ENCODE measurements at places on chromosomes 5 and 9.
A peak's percentile ranks its signal among the peaks of the same experiment; 100 is the strongest.

- DNase-seq, result no peak
Observed at GRCh38 chr5:133397990-133398645, 214.2 kb downstream of the FSTL4 start.

DNA sequence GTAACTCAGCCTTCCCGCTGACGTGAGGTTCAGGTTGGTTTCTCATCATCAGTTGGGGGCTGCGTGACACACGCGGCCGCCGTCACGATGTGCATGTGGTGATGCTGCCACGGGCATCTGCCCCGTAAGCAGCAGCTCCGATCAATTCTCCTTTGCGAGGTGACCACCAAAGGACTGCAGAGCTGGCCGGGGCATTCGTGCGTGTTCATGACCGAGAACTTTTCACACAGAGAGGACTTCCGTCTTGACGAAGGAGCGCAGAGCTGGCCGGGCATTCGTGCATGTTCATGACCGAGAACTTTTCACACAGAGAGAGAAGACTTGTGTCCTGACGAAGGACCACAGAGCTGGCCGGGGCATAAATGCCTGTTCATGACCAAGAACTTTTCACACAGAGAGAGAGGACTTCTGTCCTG lies 3.8 kb upstream of the LCN1 start:
- DNase-seq, result no peak

DNA sequence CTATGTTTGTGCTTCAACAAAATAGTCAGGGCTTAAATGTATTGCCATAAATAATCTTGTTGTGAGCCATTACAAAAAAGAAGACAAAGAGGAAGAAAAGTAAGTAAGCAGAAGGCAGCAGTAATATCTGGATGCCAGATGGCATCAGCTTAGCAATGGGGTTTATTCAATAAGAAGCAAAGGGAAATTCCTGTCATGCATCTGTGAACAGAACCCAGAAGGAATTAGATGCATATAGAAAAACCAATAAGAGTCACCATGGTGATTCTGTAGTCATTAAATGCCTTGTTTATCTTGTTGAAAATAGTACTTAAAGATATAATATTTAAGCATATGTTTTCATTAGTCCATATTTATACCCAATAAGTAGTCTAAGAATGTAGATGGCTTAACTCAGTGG lies 216.0 kb downstream of the ADAMTSL1 start:
- no peak for DNase-seq

- DNase-seq, result no peak
Observed at GRCh38 chr5:115022303-115022702, 147.4 kb downstream of the TRIM36 start.

DNA sequence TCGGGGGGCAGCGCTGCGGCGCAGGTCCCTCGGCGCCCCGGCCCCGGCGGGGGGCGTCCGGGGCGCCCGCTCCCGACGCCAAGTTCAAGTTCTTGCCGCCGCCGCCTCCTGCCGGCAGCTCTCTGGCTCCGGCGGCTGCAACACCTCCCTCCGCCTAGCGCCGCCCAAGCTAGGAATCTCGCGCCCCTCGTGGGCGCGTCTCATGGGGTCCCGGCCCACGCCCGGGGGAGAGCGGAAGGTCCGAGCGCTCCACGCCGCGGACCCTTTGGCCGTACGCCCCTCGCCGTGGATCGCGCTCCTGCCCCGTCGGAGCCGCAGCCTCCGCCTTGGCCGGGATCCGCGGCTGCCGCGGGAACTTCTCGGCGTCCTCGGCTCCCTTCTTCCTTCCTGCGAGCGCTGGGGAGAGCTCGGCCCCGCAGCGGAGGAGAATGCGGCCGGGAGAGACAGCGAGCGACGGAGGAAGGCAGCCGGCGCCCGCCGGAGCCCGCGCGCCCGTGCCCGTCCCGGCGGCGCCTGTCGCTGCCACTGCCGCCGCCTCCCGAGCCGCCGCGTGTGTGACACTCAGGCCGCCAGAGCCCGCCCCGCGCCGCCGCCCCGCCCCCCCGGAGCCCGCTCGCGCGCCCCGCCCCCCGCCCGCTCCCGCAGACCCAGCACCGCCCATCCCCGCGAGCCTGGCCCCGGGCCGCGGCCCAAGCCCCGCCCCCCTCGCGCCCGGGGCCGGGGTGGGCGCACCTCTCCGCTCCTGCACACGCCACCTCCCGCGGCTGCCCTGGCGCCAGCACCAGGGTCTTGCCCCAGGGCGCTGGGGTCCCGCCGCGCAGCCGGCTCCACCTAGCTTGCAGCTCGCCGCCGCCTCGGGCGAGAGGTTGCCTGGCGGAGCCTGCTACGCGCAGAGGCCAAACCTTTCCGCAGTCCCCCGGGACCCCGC lies at the start of gene SHB:
Gene SHB, minus strand, starts transcription at position 527 of the 928 bp plus-strand sequence. CDS start 582 bp downstream, outside the sequence.
- DNase-seq, result peak; percentile 79

GRCh38 chr9:35795695-35796094 lies 4.3 kb downstream of the NPR2 start:
- DNase-seq, result no peak

- no peak for DNase-seq
Observed at GRCh38 chr9:38339087-38339486, 53.4 kb upstream of the ALDH1B1 start.

- DNase-seq, result no peak
Observed at GRCh38 chr5:17966640-17967402, 332.6 kb downstream of the TAF11L14 start.

GRCh38 chr9:36932198-36932597 lies 101.9 kb downstream of the PAX5 start:
- DNase-seq, result no peak

- no peak for DNase-seq
Observed at GRCh38 chr5:159854916-159855315, 61.4 kb upstream of the ADRA1B start.

DNA sequence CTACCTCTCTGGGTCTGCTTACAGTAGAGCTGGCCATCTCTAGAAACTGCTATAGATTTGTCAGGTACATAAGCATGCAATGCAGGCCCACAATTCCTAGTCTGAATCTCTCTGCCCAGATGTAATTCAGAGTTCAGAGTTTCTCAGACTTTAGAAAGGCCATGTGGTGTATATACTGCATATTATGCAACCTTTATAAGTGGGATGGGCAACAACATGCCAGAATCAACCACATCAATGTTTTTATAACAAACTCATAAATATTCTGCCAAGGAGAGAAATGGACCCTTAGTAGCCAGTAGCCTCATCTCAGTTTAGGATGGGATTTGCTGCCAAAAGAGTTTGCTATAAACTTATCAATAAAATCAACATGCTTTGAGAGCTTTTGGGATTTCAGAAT lies 78.8 kb downstream of the SLC1A1 start:
- DNase-seq, result no peak

- no peak for DNase-seq
Observed at GRCh38 chr5:57586649-57587048, 104.0 kb upstream of the ACTBL2 start.

DNA sequence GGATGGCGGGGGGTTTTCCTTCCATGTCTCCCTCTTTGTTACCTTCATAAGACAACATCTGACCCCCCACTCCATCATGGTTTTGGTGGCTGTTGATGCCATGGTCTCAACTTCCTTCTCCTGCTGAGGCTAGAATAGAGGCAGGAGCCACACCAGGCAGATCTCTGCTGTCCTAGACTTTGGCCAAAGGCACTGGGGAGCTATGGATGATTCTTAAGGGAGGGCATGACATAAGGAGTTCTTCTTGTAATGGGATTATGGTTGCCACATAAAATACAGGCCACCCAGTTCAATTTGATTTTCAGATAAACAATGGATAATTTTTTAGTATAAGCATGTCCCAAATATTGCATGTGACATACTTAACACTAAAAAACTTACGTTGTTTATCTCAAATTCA lies 52.2 kb upstream of the IER5L start:
- no peak for DNase-seq

GRCh38 chr5:151799407-151799806 lies 27.7 kb downstream of the G3BP1 start:
- no peak for DNase-seq

DNA sequence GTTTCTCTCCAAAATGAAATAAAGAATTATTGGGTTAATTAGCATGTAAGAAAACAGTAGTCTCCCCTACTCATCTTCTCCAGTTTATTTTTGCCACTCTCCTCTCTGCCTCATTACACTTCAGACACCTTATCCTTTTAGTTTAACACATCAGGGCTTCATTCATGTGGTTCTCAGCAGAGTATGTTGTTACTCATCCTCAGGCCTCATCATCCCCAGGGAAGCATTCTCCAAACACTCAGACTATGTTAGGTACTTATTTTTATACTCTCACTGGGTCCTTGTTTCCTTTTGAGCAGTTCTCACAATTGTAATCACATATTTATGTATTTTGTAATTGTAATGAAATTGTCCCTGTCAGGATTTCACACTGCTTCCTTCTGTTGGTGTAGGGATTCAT lies 470.5 kb downstream of the PDE4D start:
- no peak for DNase-seq

DNA sequence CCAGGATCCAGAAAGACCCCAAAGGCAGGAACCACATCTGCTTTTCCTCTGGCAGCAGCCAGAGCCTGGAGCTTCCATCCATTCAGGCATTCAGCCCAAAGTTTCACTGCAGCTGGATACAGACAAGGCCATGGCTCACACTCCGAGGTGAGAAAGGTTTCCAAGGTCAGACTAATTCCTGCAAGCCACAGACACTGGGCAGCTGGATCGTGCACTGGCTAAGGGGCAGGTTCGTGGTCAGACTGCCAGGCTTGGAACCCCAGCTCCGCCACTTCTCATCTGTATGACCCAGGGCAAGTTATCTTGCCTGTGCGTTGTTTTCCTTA lies 36.9 kb downstream of the SPOCK1 start:
- no peak for DNase-seq

GRCh38 chr5:68744206-68744605 lies 349.6 kb upstream of the SLC30A5 start:
- no peak for DNase-seq

- DNase-seq, result no peak
Observed at GRCh38 chr5:170235876-170236864, 3.4 kb downstream of the C5orf58 start.

DNA sequence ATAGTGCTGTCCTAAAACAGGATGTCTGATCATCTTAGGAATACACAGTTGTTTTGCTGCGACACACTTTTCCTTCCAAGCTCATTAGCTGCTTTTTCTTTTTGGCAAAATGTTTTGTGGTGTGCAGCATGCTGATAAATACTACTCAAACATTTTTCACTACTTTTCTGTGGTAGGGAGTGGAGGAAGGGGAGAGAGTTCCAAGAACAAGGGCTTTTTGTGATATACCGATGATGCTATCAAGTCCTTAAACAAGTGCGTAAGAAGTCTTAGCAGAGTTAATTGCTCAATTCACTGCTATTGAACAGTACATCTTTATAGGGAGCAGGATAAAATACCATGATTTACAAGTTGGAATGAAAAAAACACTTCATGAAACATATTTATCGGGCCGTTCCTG lies 23.6 kb upstream of the TEK start:
- DNase-seq, result no peak

GRCh38 chr5:138661291-138661960 lies 86.2 kb upstream of the HSPA9 start:
- no peak for DNase-seq

DNA sequence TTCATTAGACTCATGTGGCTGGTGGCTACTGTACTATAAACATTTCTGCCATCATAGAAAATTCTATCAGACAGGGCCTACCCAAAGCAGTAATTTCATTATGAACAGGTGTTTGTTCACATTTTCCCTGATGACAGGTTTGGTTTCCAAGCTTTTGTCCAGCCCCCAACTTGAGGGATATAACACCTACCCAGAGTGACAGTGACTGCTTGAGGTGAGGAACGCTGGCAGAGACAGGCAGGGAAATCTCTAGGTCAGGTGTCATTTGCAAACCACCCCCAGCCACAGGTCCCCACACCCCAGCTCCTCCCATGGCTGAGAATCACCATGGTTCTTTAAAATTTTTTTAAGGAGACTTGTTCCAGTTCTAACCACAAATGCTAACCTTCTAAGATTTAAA lies 25.5 kb downstream of the GOLM1 start:
- DNase-seq, result no peak

DNA sequence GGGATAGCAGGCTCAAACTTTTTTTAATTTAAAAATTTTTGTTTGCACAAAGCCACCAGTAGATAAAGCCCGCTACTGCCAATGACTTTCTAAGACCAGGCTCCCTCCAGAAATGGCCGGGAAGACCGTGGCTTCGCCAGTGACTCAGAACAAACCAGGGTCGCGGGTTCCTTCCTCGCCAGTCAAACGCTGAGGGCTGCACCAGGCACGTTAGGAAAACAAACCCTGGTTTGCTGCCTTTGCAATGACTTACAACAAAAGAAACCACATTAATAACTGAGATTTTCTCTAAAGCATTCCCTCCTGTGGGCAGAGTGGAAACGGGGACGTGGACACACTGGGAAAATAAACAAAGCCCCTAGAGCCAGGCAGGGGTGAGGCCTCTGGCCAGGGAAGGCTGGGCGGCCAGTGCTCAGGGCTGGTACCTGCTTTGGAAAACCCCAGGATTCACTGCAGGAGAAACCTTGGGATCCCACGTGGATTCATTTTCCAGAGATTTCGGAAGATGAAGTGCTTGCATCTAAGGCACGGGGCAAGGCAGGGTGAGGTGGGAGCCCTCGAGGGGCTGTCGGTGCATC lies 3.8 kb downstream of the PRRX2 start:
- DNase-seq, result no peak

DNA sequence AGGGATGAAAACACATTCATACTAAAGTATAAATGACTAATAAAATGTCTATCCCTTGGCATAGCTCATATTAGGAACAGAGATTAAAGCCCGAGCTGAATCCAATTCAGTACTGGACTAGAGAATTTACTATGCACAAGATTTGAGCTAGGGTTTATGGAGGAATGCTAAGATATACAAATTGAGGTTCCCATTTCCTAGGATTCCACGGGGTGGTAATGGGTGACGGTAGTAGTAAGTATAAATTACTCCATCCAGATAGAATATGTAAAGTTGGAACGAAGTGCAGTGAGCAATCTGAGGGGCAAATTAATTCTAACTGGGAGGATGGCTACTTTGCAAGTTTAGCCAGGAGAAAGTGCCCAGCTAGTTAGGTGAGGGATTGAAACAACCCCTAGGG lies 156.5 kb downstream of the GAS1 start:
- DNase-seq, result no peak

DNA sequence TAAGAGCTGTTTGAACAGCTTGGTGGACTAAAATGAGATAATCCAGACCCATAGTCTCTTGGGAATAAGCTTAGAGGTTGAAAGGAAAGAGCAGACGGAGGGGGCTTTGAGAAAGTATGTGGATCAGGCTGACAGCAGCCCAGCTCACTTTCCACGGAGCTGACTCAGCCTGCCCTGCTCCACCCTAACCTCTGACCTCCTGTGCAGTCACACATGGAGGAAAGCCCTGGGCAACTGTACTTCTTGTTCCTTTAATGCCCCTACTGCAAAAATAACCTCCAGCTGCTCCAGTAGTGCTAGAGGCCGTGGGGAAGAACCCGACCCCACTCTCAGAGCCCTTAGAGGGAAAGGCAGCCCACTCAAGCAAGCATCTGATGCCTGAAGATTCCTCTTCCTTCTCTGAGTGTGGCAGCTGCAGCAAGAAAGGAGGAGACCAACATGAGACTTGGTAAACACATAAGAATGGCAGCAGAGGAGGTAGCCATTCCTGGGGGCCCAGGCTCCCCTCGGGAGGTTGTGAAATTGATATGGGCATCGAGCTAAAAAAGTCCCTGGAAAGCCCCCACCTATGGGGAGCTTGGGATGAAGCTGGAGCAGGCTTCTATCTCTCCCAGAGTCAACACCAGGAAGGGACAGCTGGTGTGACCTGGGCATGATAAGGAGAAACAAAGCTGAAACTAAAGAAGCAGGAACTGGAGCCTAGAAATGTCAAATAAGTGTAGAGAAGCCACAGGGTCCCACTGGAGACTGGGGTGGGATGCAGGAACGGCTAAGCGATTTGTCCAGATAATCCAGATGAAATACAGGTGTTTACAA lies 204.3 kb downstream of the PIK3R1 start:
- no peak for DNase-seq

- DNase-seq, result no peak
Observed at GRCh38 chr5:178984145-178985072, 10.7 kb downstream of the GRM6 start.

All from CD4-positive, alpha-beta T cell treated with Interleukin-15 for 4 hours (primary cell).